ENCODE measurements at places on chromosomes 4 and X.

- no peak for DNase-seq
Observed at GRCh38 chr4:184169225-184169867, 48.3 kb downstream of the ENPP6 start.

GRCh38 chrX:15749642-15750610, 11.9 kb downstream of the CA5B start:
- no peak for DNase-seq

- no peak for DNase-seq
Observed at GRCh38 chr4:15562114-15562513, 92.4 kb downstream of the CC2D2A start.

DNA sequence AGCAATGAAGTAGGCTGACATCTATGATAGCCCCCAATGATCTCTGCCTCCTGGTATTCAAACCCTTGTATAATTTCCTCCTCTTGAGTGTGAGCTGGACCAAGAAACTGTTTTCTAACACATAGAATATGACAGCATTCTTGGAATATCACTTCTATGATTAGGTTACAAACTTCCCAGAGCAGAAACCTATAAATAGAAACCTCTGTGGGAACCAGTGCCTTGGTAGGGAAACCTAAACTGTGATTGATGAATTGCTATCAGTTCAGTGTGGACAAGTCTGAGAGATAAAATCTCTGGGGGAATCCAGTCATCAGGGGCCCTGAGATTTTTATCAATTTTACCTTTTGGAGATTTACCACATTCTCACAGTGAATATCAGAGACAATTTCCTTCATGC, 756.5 kb upstream of the AGA start:
- DNase-seq: no peak

DNA sequence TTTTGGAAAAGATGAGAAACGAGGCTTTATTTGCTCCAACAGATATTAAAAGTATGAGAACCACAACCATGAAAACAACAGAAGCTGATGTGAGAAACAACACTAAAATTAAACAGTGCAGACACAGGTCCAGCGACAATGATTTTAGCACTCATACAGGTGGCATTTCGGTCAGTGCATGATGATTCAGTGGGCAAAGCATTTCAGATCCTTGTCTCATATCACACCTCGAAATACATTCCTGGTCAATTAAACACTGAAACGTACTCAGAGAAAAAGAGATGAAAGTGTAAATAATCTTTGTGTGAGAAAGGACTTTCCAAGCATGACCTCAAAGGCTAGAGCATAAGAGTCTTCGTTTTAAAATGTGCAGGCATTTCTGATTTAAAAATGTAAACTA, 85.2 kb downstream of the ACOX3 start:
- no peak for DNase-seq

- DNase-seq: no peak
Observed at GRCh38 chr4:176309772-176310171, 10.0 kb upstream of the SPCS3 start.

- no peak for DNase-seq
Observed at GRCh38 chr4:15100994-15101695, 98.9 kb downstream of the CPEB2 start.

GRCh38 chr4:47160095-47160494, 128.7 kb downstream of the GABRB1 start:
- no peak for DNase-seq

DNA sequence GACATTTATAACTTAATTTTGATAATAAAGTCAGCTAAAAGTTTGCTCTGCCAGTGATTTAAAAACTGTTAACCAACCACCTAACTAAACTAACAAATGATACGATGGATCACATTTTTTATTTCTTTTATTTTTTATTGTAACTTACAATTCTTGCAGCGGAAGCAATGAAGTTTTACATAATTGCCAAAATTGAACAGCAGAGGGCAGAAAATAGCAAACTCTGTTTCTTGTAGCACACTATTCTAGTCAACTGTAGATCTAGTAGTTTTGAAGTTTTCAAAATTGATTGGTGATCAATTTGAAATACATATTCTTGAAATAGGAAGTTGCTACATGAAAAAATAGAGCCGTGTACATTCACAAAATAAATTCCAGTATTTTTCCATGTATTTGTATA, 2.8 kb upstream of the GRIA2 start:
- no peak for DNase-seq

GRCh38 chr4:6901669-6902317, 7.8 kb upstream of the TBC1D14 start:
- DNase-seq: no peak

GRCh38 chrX:39915081-39915480, 182.7 kb downstream of the BCOR start:
- DNase-seq: no peak

DNA sequence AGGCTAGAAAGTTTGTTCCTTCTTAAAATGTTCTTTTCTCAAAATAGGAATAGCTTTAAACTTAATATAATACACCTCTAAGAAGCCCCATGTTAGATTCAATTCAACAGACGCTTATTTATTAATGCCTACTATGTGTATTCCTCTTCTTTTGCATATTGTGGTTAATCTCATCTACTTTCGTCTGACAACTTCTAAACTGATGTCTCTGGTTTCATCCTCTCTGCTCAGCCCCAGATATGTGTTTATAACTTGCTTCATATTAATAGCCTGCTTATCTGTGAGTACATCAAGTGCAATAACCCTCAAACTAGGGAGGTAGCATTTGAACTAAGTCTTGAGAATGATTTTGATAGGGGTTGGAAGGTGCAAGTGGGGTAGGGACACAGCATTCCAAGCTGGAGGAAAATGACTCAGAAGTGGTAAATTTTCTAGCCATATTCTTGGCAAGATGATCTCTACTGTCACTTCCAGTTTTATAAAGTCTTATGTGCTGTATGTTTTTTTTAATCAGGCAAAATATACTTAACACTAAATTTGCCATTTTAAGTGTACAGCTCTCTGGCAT, 37.0 kb downstream of the STK26 start:
- DNase-seq: no peak

- DNase-seq: no peak
Observed at GRCh38 chrX:11010476-11010875, 100.7 kb upstream of the HCCS start.

- DNase-seq: no peak
Observed at GRCh38 chr4:10099499-10100325, 16.9 kb downstream of the WDR1 start.

DNA sequence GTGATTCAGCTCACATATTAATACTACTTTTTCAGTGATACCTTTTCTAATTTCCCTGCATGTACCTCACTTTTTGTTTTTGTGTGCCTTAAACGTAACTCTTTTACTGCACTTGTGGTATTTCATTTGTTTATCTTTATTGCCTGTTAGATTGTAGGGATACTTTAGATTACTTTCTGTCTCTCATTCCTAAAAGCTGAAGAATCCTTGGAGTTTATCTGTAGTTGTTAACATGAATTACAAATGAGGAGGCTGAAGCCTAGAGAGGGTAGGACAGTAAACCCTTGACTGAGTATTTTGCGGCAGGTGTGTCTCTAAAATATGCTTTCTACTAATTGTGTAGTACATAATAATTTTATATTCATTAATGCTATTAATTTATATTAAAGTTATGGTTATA, 34.9 kb downstream of the BMP2K start:
- no peak for DNase-seq

DNA sequence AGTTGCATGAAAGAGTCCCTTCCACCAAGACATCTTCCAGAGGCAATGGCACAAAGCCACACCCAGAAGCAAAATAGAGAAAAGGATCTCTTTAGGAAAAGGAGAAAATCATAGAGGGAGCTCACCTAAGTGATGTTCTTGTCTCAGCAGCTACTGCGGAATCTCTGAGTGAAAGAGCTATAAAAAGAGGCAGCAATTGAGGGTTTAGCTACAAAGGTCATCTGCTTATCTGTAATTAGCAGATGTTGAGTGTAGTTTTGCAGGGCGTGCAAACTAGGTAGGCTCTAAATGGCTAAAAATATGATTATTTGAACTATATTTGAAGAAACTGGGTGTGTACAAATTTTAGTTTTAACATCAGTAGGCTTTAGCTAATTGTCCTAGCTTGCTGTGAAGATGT, 276.0 kb downstream of the HS3ST1 start:
- no peak for DNase-seq

DNA sequence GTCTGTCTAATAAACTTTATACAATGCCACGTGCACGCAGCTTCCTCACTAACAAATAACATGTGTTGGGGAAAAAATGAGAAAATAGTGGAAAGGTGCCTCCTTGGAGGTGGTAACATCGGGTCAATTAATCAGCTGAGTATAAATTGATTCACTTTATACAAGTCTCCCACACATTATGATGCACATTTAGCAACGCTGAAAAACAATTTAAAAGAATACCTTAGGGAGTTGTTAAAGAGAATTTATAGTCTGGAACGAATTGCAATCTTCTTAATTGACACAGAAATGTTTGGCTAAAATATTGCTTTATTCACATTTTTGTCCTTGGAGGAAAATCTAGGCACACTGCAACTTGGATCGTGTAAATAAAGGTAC, 84.2 kb downstream of the HPRT1 start:
- DNase-seq: no peak

DNA sequence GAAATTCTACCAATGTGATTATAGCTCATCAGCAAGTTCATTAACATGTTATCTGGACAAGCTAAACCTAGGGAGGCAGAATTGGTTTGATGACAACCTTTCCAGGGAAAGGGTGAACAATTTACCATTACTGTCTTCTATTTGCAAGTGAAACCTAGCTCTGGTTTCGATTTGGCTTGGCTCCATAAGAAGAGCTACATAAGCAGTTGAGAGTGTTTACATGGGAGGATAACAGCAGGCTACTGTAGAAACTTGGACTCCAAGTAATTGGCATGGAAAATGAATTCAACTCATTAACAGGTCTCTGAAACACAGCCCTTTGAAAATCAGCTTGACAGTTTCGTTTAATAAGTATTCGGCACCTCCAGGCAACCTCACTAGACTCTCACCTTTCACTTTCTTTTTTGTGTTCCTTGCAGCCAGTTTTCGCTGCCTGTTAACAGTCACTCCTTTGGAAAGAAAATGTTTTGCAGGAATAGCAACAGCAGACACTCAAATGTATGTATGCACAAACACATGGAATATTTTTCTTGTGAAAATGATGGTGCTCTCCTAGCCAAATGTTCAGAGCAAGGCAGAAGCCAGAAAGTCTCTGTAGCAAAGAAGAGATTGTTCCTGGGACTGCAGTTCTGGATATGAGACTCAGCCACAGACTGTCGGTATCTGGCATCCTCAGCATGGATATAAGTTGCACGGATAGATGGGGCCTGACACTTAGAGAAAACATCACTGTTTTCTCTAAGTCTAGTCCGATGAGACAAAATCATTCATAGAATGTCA, 27.5 kb downstream of the POU3F4 start:
- DNase-seq: no peak

- DNase-seq: no peak
Observed at GRCh38 chr4:79016878-79017277, 77.6 kb upstream of the PAQR3 start.

DNA sequence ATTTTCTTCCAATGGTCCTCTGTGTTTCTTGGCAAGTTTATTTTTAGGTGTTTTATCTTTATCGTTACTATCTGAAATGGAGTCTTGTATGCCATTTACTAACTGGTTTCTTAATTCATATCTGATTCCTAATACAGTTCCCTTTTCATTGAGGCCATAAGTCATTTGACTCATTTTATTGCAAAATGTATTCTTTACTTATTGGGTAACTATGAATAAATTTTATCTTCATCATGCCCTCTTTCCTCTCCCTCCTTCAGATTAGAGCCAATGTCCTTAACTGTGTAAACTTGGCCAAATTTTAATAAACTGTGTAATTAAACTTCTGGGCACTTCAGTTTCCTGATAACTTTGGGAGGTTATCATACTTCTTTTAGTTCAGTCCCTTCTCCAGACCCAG, 19.3 kb upstream of the MSMO1 start:
- no peak for DNase-seq

DNA sequence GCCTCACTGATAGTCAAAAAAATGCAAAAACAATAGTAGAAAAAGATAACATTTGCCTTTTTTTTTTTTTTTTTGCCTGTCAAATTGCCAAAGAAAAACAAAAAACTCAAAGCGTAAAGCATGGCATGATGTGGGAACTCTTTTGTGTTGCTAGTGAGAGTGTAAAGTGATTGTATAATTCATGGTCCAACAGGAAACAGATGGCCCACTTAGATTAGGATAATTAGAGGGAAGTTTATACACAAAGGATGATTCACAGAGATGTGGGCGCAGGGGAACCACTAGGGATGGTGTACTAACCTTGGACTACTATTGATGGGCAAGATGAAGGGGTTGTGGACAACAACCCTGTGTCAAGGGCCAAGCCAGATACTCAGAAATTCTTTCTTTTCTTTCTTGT, 16.4 kb downstream of the MCUB start:
- no peak for DNase-seq

DNA sequence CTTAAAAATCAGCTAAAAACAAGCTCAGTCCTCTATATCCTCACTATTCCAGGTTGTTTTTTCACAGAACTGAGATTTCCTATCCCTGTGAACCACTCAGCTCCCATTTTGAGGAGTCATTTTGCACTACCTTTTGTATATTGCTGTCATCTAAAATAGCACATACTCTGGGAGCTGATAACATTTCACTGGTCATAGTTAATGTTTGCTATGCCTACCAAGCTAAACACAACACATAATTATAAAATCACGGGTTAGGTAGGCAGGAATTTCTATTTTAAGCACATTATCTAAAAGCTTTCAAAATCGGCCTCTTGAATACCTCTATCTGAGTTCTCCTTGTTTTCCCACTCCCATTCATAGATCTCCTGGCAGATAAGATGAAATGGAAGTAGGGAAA, 882.0 kb upstream of the INTU start:
- no peak for DNase-seq

DNA sequence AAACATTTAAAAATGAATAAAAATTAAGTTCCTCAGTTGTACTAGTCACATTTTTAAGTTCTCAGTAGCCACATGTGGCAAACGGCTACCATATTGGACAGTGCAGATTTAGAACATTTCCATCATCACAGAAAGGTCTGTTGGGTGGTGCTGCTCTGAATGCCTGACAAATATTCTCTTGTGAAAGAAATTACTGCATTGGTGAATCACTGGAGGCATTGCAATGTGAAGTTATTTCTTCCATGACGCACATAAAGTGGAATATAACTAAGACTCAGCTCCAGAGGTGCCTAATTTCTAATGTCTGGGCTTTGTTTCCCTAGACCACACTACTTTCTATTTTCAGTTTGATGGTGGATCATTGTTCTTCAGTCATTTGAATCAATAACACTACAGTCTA, 44.9 kb downstream of the CLNK start:
- no peak for DNase-seq

Measured in GM12892 (cell line).